ENCODE measurements at places on chromosomes 16 and 17.

DNA sequence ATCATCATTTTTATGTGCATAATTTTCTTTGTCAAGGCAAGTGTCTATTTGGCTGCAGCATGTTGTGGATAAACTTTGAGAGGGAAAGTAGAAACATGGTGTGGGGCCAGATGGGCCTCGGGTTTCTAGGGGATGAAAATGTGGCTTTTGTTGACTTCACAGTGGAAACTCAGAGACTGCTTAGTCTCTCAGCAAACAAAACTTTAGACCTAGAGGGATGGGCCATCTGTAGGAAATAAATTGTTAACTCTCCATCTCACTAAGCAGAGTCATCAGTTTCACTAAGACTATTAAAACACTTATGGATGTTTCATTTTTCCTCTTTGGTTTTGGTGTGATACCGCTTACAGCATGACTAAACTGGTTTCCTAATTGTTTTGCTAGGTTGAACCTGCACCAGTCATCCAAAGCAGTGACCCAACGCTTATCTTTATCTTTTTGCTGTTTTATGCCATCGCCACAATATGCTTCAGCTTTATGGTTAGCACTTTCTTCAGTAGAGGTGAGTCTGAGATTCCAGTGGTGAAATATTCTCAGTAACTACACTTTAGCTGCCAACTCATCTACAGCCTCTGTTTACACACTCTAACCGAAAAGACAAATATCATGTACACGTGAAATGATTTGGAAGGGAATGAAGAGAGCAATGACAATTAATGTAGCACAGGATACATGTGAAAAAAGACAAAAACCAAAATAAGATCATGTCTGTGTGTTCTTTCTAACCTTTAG is 60.6 kb upstream of the CRYM start:
- DNase-seq = no peak

- no peak for DNase-seq
Observed at GRCh38 chr16:69209735-69210134, 22.8 kb downstream of the SNTB2 start.

DNA sequence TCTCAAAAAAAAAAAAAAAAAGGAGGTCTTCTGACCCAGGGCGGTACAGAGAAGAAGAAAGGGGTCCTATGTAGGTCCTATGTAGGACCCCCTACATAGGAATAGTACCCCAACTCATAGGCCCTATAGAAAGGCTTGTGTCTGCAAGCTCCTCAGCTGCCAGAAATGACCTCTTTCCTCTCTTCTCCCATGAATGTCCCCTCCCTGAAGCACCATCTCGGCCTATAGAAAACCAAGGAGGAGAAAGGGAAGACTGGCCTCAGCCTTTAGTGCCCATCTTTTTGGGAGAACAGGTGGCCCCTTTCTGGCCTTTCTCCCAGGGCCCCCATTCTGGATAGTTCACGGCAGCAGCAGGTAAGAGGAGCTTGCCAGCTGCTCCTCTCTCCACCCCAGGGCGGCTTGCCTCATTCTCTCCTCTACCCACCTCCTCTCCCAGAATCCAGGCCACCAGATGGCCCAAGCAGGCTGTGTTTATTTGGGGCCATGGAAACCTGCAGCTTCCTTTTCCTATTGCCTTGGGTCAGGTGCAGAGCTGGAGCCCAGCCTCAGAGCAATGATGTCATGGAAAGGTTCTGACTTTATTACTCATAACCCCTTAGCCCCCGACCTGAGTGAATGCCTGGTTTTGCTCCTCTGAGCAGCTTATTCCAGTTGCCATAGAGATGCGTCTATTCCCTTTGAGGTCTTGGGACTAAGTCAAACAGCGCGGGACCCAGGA is 1.6 kb upstream of the MRPL58 start:
- no peak for DNase-seq

DNA sequence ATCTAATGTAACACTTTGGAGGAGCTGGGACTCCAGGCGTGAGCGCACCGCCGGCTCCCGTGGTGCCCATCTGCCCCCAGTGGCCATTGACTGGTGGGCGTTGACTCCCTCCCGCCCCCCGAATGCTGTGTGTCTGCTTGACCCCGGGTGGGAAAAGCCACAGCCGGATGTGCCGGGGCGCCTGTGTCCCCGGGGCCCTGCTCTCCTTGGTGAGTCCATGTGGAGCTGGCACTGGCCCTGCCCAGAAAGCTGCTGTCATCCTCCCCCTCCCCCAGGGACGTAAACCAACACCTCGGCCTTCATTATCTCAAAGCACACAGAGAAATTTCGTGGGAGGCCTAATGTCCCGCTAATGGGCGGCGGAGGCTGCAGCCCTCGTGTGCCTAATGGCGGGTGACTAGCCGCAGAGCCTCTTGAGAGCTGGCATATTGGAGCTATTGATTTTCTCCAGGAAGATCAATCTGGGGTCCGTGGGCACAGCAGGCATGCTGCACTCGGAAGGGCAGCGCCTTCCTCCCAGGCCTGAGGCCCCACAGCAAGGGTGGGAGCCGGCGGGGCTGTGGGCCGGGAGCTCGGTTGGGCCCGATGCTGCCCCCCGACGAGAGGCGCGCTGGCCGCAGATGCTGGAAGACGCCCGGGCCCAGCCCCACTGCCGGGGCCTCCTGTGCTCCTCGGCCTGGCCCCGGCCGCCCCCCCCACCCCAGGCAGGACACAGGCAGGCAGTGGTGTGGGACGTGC is 4.0 kb upstream of the PERCC1 start:
- DNase-seq = no peak

DNA sequence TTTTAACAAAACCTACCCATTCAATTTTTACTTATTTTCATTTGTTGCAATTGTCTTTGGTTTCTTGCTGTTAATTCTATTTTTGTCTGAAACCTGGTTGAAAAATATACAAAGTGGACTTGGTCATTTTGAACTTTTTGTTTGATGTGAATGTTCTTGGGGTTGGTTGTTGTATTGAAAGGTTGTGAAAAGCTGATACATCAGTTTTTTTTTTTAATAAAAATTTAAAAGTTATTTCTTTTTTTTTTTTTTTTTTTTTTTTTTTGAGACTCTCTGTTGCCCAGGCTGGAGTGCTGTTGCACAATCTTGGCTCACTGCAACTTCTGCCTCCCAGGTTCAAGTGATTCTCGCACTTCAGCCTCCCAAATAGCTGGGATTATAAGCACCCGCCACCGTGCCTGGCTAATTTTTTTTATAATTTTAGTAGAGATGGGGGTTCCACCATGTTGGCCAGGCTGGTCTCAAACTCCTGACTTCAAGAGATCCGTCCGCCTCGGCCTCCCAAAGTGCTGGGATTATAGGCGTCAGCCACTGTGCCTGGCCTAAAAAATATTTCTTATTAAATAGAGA is 28.9 kb downstream of the WIPF2 start:
- DNase-seq = no peak

- DNase-seq = no peak
Observed at GRCh38 chr16:67555795-67556212, 6.5 kb upstream of the CTCF start.

- DNase-seq = no peak
Observed at GRCh38 chr17:16872351-16873173, 99.4 kb downstream of the TNFRSF13B start.

DNA sequence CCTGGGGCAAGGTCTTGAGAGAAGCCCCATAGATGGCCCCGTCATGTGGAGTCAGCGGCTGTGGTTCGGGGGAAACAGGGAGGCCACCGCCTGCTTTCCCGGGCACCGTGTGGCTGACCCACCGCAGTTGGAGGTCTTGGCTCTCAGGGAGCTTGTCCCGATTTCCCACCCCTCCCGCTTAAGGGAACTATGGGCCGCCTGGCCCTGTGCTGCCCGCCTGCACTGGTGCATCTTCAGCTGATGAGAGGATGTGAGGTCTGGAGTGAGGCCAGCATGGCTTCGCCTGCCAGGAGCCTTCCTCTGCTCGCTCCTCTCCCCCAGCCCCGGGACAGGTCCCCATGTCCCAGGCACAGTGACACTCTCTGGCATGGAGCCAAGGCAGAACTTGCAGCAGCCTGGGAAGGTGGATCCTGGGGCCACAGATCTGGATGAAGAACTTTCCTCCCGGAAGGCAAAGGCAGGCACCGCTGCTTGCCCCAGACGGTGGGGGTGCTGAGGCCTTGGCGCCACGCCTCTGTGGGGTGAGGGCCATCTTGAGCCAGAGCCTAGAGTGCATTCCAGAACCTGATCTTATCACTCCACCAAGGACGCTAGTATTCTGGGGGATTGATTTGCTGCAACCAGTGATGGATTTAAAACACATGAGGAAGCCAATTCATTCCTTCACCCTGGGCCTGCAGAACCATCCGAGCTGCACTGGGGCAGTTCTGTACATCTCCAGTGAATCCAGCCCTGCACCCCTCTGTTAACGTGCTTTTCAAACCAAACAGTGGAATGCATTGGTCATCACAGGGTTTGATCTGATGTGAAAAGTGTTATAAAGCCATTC is 178.6 kb upstream of the TNRC6C start:
- DNase-seq = no peak

DNA sequence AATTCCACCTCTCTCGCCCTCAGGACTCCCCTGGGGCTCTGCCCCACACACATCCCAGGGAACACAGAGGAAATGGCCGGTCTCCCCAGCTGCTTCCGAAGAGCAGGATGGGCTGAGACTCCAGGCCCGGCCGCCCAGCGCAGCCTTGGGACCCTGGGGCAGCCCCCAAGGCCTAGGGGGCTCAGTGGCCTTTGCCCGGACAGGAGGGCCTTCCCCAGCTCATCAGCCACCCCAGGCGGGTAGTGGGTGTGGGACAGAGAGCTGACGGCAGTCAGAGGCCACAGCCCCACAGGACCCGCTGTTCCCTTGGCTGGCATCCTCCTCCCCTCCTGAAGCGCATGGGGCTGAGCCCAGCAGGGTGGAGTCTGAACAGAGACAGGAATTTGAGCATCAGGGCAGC is 6.2 kb upstream of the CBFA2T3 start:
- no peak for DNase-seq

- no peak for DNase-seq
Observed at GRCh38 chr17:38674014-38674748, 576 bp downstream of the EPOP start.

GRCh38 chr16:53775106-53775820 is 71.3 kb downstream of the FTO start:
- no peak for DNase-seq

DNA sequence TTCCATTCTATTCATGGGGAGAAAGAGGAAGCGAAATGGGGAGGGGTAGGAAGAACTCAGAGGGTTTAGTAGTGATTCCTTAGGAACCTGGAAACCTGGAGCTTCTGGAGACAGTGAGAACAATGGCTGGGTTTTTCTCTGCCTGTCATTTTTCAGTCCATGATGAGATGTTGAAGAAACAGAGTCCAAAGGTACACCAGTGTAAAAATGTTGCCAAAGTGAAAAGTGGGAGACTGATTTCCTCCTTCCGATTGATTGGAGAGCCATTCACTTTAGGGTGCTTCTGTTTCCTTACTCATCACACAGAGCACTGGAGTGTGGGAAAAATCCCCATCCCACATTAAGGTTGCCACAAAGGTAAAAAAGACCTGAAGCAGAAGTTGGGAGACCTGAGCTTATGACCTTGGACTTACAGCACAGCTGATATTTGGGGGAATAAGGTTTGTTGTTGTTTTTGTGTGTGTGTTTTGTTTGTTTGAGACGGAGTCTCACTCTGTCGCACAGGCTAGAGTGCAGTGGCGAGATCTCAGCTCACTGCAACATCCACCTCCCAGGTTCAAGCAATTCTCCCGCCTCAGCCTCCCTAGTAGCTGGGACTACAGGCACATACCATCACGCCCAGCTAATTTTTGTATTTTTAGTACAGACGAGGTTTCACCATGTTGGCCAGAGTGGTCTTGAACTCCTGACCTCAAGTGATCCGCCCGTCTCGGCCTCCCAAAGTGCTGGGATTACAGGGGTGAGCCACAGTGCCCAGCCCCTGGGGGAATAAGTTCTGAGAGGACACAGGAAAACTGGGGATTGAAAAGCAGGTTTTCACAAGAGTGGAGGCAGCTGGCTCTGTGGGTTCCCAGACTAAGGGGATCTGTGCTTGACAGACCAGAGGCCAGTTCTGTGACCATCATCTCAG is 1.4 kb upstream of the DHX8 start:
- no peak for DNase-seq

Measured in activated CD4-positive, alpha-beta T cell treated with anti-CD3 and anti-CD28 coated beads for 1 hour (primary cell).